Lung (tissue), 17 donors: ENCODE measurements at places on chromosomes 4 and X.

GRCh38 chrX:46140272-46140671, 404.9 kb downstream of the ZNF674 start:
- DNase-seq: no peak

DNA sequence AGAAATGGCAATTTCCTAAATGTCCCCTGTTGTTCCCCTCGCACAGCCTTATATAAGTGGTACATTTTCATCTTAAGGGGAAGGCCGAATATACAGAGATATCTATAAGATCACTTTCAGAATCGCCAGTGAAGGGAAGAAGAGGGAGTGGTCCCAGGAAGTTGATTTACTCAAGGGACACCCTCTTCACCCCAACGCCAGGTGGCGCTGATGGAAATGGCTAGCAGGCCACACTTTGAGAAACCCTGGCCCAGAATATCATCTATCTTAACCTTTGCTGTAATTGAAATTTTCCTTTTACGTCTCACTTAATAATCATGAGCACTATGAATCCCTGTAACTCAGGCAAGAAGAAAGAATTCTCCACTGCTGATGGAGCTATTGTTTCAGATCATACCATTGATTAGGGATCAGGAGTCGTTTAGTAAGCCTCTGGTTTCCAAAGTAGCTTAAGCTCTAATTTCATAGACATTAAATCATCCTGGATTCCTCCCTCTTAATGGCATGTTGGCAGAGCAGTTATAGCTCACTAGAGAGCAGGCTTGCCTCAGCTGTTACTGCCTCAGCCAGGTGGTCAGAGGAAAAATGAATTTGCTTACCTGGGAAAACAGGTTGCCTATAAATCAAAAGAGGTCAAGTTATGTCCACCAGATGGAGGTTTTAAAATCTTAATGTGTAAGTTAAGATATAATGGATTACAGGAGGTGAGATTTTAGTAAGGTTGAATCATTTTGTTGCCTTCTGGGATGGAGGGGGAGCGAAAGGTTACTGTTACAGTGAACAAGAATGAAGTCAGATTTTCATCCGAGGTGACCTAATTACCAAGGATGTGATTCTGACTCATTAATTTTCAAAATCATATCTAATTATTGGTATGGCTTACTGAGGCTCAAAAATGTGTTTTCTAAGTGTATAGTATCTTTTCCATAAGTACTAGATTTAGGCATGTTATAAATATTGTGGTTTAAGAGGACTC, 941.2 kb upstream of the TENM3 start:
- DNase-seq: no peak

GRCh38 chrX:133254666-133255065, 36.5 kb upstream of the TFDP3 start:
- DNase-seq: no peak

- peak; percentile 32 for DNase-seq
Observed at GRCh38 chr4:86400216-86400615, 40.4 kb upstream of the MAPK10 start.

GRCh38 chr4:73885574-73886267, 16.5 kb downstream of the CXCL1 start:
- no peak for DNase-seq

- no peak for DNase-seq
Observed at GRCh38 chr4:90113881-90114457, 13.2 kb upstream of the CCSER1 start.

GRCh38 chr4:48858130-48858529, 27.2 kb downstream of the OCIAD1 start:
- no peak for DNase-seq

GRCh38 chrX:132292793-132293192, 73.5 kb upstream of the RAP2C start:
- DNase-seq: peak; percentile 72

- peak; percentile 63 for DNase-seq
Observed at GRCh38 chr4:140326395-140326993, 47.0 kb upstream of the SCOC start.

- no peak for DNase-seq
Observed at GRCh38 chr4:116627545-116627944, 457.8 kb downstream of the TRAM1L1 start.

DNA sequence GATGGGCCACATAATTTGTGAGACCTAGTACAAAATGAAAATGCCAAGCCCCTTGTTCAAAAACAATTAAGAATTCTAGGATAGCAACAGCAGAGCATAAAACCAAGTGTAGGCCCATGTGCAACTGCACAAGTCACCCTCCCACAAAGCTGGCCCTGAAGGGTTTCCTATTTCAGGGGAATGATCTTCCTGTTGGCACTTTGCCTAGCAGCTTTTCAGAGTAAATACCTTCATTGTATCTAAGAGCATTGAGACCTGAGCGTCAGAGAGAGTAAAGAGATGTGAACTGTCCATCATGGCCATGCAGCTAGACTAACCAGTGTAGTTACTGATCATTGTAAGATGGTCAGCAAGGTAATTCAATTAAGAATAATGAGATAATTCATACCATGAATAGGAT, 113.6 kb downstream of the CNKSR2 start:
- DNase-seq: no peak

- no peak for DNase-seq
Observed at GRCh38 chr4:7158991-7159390, 33.3 kb upstream of the SORCS2 start.

DNA sequence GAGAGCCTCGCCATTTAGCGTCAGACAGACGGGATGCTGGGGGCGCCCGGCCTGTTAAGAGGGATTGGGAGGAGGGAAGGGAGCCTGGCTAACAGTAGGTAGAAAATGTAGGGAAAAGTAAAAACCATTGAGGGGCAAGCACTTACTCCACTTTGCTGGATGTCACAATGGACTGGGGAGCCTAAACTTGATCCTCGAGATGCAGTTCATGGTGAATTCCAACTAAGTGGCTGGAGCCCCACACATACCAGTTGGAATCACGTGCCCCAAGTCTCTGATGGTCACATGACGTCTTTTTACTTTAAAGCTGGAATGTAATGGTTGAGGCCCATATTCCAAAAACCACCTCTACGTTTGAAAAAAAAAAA, 1.5 kb downstream of the PLS3 start:
- peak; percentile 36 for DNase-seq

- DNase-seq: no peak
Observed at GRCh38 chr4:89665662-89666061, 171.3 kb downstream of the SNCA start.

- no peak for DNase-seq
Observed at GRCh38 chr4:107693132-107693531, 26.9 kb downstream of the PAPSS1 start.

- no peak for DNase-seq
Observed at GRCh38 chr4:188780686-188781085, 641.4 kb downstream of the TRIML1 start.

DNA sequence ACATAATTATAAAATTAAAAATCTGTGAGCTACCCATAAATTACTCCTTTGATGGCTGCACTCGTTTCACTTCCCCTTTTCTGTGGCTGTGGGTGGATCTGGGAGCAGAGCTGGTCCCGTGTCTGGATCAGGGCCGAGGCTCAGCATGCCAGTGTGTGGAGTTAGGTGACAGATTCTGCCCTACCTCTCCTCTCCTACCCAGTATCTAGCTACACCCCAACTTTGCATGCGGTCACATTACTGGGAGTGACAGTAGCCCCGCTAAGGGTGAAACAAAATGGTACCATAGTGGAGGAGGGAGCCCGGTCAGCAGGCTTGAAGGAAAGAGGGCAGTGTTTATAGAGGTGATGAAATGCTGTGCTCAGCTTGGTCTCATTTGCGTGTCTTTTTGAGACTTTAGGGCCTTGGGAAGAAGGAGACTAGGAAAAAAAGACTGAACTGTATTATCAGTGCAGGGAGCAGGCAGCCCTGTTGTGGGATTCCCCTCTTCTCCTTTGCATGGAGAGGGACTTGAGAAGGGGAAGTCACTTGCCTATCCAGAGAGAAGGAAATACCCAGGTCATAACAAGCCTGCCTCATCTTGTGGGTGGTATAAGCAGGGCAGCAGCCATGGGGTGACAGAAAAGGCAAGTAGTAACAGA, 48.4 kb downstream of the ARHGAP10 start:
- no peak for DNase-seq

GRCh38 chrX:5305452-5305851, 923.2 kb downstream of the NLGN4X start:
- no peak for DNase-seq

DNA sequence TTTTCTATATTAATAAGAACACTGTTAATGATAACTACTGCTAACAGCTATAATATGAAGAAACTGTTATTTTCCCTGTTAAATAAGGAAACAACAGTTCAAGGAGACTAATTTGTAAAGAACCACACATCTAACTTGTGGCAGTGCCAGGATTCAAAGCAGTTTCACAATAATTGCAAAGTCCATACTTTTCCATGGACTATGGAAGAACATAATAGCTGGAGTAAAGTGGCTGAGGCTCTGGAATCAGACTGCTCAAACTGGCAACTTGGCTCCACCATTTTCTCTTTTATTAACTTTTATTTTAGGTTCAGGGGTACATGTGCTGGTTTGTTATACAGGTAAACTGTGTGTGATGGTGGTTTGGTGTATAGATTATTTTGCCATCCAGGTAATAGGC, 393.7 kb upstream of the CPEB2 start:
- DNase-seq: no peak

DNA sequence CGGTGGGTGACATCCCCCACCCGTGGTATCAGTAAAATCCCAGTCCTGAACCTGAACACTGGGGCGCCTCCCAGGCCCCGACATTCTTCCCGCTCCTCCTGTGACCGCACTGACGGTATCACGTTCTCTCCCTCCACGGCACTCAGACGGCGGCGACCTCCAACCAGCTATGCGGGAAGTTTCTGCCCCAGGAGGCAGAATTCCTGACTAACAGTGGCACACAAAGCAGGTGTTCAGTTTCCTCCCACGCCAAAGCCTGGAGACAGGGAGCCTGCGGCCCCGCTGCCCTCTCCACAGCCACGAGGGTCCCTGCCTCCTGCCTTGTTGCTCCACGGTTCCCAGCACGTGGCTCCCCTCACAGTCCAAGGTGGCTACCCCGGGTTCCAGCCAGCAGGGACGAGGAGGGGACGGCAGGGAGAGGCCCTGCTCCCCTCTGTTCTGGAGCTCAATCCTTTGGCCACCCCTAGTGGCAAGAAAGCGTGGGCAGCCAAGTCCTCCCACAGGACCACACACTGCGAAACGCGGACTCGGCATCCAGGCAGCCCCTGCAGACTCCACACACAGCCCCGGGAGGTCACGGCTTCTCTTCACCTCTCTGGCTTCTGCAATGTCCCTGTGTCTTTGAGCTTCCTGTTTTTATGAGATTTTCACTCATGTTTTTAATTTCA, 15.2 kb downstream of the CTBP1 start:
- peak; percentile 88 for DNase-seq

DNA sequence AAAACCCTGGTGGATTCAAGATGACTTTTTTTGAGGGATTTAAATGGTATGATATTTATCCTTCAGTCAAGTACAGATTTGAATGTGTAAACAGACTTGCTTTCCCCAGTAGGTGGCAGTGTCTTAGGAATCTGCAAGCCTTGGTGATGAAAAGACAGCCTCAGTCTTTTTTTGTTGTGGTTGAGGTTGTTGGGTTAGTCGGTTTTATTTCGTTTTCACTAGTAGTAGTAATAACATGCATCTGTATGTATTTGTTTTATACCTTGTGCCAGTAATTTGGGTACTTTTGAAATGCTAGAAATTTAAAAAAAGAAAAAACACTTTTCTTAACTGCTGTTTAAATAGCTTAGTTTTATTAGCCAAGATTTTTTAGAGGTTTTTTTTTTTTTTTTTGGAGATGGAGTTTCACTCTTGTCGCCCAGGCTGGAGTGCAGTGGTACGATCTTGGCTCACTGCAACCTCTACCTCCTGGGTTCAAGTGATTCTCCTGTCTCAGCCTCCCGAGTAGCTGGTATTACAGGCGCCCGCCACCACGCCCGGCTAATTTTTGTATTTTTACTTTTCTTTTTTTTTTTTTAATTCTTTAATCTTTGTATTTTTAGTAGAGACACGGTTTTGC, 39.2 kb downstream of the COPS4 start:
- DNase-seq: peak; percentile 66

GRCh38 chr4:39942507-39942906, 35.2 kb downstream of the PDS5A start:
- DNase-seq: no peak

- no peak for DNase-seq
Observed at GRCh38 chr4:81471298-81471587, 464 bp downstream of the RASGEF1B start.

DNA sequence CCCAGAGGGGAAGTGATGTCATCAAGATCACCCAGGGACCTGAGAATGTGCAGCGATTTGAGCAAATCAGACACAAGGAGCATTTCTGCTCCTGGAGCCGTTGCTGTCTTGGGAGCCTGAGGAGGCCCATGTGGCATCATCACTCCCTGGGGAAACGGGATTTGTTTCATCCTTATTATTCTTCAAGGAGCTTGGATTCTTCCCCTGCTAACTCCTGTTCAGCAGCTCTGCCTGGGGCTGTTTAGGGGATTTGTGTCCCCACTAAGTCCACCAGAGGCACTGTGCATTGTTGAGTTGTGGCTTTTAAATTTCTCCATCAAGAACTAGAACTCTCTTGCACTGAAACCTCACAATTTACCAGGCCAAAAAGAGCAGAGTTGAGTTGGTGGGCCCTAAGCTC, 104.2 kb upstream of the MSX1 start:
- no peak for DNase-seq

- DNase-seq: no peak
Observed at GRCh38 chr4:147954850-147955249, 223.0 kb downstream of the ARHGAP10 start.

DNA sequence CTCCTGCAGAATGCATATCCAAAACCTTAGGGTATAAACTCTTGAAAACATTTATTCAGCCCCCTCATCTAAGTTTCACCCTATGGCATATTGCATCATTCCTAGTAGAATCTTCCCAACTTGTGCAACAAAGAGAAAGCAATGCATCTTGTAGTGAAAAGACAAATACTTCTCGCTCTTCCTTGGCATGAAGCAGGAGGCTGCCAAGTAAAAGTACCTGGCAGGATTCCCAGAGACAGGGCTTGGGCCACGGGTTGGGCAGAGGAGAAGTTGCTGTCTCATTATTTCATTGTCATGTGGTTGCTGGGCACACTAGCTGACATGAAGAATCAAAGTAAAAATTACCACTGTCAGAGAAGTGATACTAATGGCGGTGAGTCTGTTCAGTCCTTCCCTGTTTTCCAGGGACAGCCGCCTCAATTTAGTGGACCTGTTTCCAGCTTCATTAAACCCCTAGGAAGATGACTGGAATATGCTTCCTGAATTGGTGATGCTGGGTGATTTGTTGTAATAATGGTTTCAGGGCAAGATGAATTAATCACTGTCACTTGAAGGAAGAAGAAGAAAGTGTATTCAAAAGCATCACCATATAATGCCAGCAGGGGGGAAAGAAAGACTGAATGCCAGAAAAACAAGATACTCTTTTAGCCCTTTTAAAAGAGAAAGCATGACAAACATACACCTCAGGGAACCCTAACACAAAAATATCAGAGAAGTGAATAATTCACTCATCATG, 380.5 kb upstream of the IGFBP7 start:
- no peak for DNase-seq

DNA sequence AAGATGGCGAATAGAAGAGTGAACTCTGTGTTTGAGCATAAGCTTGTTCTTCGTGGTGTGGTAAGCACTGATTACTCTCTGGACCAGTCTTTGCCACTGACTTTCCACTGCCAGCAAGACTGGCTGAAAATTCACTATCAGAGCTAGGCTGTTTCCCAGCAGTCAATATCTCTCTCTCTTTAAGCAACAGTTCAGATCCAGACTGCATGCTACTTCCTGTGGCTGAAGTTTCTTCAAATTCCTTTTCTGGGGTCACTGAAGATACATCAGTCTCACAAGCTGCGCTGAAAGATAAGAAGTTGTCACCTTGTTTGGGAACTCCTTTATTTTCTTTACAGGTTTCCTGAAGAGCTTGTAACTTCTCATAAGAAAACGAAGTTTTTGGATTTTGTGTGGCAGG, 54.0 kb upstream of the FAM120C start:
- no peak for DNase-seq

- no peak for DNase-seq
Observed at GRCh38 chr4:174553828-174554227, 31.5 kb upstream of the HPGD start.
